ENCODE measurements at places on chromosomes 5 and 9.

- no peak for DNase-seq
Observed at GRCh38 chr9:21585756-21586752, 103.9 kb upstream of the IFNE start.

DNA sequence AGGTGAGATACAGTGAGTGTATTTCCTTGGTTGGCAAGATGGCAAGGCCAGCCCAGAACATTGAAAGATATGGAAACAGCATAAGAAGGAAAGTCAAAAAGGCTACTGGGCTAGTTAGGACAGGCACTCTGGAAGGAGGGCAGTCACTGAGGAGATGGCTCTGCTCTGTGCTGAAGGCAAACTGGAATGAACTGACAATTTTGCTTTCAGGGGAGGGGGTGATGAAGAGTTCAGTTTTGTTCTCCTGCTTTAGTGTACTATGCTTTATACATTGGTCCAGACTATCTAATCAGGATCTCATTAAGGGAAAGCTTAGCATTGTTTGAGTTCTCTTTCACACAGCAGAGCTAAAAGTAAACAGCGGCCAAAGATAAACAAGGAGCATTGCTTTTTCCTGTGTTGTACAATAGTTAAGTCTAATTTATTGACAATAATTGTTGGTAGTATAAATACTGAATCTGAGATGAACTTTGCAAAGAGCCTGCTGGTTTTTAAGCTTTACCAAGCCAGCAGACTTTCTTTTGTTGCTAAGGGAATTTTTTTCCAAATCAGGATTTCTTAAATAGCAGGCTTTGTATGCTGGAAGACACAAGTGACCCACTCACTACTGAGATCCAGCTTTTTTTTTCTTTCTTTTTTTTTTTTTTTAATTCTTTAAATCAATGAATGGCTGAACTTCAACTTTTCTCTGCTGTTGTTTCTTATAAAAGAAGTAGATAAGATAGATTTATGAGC lies 355.5 kb downstream of the ARRDC3 start:
- DNase-seq, result no peak

- DNase-seq, result no peak
Observed at GRCh38 chr9:109411069-109411761, 86.9 kb downstream of the PTPN3 start.

- DNase-seq, result no peak
Observed at GRCh38 chr5:93126634-93127033, 454.4 kb downstream of the NR2F1-AS1 start.

- DNase-seq, result no peak
Observed at GRCh38 chr5:58268268-58268667, 191.6 kb downstream of the PLK2 start.

DNA sequence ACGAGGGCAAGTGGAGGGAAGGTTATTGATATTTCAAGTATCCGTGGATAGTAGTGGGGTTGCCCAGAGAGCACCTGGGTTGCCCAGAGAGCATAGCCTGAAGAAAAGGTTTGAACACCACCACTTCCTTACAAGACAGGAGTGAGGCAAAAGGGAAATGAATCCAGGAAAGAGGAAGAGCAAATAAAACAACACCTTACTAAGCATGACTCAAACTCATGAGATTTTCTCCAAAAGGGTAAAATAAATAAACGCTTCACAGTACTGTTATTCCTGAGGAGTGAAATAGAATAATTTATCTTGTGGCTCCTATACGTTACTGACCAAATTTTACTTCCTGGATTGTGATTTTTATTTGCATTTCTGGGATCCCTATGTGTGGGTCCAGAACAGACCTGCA lies 65.2 kb upstream of the PTPRD start:
- DNase-seq, result no peak

DNA sequence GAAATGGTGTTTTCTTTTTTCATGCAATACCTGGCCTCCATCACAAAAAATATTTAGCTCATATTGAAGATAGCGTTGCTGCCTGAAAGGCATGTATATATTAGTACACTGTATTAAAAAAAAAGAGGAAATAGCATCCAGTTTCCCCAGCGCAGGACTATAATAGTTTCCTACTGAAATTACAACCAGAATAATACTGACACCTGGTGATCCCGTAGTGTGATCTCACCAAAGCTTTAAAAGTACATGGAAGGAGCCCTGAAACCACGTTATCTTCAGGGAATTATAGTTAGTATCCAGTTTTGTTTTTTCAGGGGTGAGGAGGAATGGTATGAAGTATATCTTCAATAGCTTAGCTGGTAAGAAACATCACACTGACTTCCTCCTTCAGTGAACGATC lies 264.9 kb downstream of the CD180 start:
- DNase-seq, result no peak

DNA sequence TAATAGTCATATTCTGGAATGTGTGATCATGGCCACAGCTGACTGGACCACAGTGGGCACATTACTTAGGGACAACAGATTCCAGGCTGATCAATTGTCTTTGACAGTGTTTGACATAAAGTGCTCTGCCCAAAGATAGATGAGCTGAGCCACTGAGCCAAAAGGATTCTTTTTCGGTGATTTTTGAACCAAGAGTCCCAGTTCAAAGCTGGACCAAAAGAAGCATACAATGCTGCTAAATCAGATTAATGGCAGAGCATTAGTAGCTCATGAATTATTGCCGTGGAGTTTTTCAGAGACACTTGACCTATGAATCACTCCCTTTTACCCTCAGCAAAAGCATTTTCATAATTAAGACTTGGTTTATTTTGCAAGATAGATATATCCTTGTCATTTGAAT lies 160.6 kb downstream of the IZUMO3 start:
- no peak for DNase-seq

DNA sequence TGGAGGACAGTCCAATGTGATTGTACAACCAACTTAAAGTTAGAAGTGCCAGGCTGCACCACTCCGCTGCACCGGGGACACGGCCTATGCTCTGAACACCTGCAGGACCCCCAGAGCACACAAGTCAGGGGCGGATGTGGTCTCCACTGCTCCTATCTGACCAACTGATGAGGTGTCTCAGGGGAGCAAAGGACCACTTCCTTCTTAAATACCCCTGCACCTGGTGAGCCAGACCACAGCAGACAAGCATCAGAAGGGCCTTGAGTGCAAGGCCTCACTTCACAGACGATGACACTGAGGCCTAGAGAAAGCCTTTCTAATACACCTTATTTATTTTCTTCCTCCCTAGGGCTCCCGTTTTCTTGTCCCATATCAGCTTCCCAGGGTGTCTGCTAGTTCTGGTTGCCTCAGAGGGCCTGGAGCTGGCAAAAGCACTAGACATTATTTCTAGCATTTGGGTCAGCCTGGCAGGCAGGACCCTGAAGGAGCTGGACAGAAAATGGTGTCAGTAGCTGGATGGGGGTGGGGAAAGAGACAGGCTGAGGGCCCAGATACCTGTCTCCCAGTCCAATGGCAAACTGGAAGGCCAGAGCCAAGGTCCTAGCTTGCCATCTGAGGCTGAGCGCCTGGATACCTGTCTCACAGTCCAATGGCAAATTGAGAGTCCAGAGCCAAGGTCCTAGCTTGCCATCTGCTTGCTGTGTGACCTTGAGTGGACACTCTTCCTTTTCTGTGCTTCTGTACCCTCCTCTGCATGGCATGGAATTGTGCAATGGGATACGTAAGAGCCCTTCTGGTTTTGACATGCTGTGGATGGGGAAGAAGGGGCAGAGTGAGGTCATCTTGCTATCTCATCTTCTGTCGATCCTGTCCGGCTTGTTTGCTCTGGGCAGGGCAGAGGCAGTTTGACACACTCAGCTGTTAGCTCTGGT lies 9.0 kb downstream of the CCDC69 start:
- DNase-seq, result no peak

- no peak for DNase-seq
Observed at GRCh38 chr5:149128023-149128875, 13.0 kb upstream of the ABLIM3 start.

All from renal cortex interstitium (tissue), 15 donors.